ELF-1 (cell line): ENCODE measurements at places on chromosomes 2 and 18.

GRCh38 chr2:127642706-127643438 is 3.1 kb upstream of the GPR17 start:
- DNase-seq, result no peak

DNA sequence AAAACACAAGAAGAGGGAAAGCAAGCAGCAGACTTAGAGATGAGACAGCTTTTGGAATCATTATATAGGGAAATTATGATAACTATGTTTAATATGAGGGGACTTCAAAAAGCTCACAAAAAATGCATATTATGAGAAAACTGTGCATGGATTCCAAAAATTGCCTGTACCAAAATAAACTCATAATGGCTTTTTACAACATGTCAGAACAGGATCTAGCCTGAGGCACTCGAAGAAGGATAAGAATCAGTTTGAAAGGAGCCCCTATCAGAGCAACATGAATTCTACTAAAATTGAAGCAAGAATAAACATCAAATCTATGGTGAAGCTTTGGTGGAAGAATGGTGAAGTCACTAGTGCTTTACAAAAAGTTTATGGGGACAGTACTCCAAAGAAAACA is 187.4 kb downstream of the RDH14 start:
- DNase-seq, result no peak

DNA sequence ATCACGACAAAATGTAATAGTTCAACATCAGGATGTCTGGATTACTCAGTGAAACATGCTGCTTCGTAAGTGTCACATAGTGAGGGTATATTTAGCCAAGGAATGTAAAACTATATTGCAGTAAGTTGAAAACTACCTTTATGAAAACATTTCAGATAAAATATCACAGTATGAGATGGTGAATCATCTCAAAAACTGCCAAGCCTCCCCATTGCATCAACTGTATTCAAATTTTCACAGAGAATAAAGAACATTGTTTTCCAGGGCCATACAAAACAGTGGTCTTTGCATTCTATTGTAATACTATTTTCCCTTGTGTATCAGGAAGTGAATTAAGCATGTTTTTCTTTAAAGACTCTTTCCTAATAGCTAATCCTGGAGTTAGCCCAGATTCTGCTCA is 47.6 kb upstream of the MSTN start:
- DNase-seq, result no peak

DNA sequence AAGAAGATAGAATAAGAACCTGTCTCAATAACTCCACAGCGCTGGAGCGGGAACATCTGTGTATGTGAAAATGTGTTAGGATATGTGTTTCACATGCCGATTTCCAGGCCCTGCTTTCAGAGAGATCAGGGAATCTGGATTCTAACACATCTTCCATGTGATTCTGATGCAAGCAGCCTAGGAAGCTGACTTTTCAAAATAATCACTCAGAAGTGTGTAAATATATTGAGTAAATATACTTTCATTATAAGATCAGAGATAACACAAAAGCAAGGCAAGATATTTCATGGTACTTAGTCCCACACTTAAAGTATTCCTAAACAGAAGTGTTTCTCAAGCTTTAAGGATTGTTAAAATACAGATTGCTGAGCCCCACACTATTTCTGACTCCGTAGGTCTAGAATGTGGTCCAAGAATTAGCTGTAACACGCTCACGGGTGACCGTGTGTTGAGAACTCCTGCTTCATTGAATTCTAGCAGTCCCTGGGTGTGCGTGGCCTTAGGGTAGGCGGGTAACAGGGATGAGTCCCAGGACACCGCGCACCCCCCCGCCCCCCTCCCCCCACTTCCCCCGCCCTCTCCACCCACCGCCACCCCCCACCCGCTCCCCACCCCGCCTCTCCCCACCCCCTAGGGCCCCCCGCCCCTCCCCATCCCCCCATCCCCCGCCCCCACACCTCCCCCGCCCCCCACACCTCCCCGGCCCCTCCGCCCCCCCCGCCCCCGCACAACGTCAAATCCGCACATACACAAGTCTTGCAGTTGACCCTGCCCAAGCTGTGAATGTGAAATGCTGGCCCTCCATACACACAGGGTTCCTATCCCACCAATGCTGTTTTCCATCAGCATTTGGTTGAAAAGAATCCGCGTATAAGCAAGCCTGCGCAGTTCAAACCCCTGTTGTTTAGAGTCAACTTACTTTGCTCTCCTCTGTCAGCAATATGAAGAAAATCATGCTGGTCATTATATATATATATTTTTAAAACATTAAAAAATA is 94.2 kb upstream of the SLC39A10 start:
- no peak for DNase-seq

- DNase-seq, result peak; percentile 17
Observed at GRCh38 chr2:62966991-62967390, 83.6 kb upstream of the OTX1 start.

DNA sequence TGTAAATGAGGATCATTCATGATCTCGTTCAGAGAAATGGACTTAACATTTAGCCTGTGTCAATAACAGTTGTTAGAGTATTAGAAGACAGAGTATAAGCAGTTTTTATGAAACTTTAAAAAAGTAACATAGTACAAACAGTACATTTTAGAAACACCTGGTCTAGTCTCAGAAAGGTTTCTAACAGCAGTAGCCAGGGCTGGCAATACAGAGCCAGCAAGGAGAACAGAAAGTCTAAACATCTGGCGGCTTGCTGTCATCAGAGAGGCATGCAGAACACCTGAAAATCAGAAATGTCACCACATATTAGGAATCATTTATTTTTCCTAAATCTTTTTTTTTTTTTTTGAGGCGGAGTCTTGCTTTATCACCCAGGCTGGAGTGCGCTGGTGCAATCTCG is 50.1 kb downstream of the RPL31 start:
- no peak for DNase-seq

- DNase-seq, result no peak
Observed at GRCh38 chr2:37529830-37530415, 141.5 kb downstream of the CDC42EP3 start.

DNA sequence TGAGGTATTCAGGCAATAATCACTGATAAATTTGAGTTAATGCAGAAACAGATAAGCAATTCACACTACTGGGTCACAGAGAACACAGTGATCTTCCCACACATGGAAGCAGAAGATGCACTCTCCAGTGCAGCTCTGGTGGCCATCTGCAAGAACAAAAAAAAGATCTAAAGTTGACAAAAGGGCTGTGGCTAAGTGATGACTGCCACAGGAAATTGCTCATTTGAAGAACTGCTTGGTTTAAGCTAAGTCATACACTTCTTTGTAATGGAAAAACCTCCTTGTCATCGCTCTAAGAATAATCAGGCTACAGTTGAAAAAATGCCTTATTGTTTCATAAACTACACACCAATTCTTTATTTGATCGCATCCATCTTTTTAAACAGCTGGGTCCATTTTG is 115.1 kb downstream of the DTNB start:
- no peak for DNase-seq

DNA sequence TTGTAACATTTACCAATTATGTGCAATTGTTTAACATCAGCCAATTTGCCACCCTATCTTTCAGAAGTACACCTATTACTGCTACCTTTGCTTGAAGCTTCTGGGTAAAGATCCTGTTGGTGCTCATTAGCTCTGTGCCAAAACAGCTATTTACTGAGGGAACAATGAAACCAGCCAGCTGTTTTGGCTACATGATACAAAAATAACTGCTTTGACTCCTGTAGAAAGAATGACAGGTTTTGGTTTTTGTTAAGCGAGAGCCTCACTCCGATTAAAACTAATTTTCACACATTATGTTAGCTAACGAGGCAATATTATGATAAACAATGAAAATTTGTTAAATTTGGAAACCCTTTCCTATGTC is 907.0 kb downstream of the EPHA4 start:
- DNase-seq, result no peak

DNA sequence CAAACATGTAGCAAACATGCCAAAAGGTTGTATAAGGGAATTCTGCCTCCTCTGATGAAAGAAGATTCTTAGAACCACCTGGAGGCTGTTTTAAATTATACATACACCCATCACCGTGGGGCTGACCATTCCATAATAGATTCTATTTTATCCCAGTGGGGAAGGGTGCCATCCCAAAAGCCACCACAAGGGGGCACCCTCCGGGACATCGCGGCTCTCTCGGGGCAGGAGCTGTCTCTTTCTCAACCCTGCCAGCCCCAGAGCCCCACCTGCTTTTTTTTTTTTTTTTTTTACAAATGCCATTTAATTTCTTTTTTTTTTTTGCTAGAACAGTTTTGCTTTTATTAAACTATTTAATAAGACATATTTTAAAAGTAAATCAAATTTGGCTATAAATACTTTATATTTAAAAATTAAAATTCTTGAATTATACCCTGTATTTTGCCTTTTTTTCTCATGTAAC is 8.6 kb upstream of the MTCL1 start:
- peak; percentile 74 for DNase-seq

- no peak for DNase-seq
Observed at GRCh38 chr2:235538981-235539380, 45.1 kb downstream of the AGAP1 start.

DNA sequence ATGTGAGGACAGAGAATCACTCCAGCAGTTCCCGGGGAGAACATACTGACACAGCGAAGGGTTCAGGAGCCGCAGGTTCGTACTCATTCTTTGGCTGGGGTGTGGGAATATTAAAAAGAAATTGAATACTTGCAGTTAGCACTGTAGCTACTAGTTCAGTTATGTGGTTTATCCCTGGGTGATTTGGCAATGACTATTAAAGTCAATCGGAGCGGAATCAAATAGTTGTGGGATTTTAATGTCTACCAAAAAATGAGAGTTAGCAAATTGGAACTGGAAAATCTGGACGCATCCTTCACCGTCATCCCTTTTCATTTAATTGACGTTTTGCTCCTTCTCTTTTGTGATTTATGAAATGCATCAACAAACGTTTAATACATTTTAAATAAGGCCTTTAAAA is 50.8 kb downstream of the GBX2 start:
- no peak for DNase-seq

- DNase-seq, result no peak
Observed at GRCh38 chr18:80210312-80211083, 36.8 kb downstream of the PARD6G start.

DNA sequence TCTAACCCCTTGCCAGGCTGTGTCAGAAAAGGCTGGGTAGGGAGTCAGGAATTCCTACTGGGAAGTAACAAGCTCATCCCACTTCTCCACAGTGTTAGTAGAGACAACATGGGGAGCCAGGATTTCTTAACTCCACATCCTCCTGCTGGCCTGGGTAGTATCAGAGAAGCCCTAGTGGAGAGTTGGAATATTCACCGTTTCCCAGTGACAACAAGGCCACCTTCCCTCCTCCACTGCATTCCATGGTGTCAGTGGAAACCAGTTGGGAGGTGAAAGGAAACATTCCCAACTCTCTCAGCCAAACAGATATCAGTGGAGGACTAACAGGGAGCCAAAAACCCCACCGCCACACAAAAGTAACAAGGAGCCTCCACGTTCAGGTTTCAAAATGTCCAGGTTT is 41.2 kb downstream of the SRD5A2 start:
- peak; percentile 30 for DNase-seq

GRCh38 chr2:100739735-100740432 is 80.1 kb upstream of the NPAS2 start:
- no peak for DNase-seq

GRCh38 chr2:19574778-19575260 is 216.4 kb upstream of the OSR1 start:
- no peak for DNase-seq

DNA sequence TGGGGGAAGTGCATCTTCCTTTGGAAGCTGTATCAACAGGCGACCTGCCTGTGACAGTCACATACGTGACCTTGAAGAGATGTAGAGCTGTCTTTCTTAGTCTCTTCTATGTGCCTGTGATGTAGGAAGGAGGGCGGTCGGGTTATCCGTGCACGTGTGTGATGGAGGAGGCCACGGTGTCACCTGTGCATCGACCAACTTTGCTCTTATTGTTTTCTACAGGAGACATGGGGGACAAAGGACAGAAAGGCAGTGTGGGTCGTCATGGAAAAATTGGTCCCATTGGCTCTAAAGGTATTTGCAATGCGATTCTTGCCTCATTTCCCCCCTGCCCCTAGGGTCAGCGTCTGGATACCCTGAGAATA is 20.7 kb upstream of the ALLC start:
- no peak for DNase-seq

DNA sequence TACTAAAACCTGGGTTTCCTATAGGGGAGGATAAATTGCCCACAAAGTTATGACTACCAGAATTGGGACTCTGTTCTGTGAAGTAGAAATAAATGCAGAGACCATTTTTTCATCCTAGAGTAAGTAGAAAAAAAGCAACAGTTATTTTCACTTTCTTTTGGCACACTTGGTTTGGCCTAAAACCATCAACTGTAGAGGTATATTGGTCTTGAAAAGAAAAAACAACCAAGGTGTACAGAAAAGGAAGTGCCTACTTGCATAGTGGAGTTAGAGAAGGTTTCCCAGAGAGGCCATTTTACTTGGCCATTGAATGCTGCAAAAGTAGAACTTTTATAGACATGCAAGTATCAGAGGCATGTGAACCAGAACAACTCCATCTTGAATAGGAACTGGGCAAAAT is 89.4 kb upstream of the TACR1 start:
- no peak for DNase-seq

DNA sequence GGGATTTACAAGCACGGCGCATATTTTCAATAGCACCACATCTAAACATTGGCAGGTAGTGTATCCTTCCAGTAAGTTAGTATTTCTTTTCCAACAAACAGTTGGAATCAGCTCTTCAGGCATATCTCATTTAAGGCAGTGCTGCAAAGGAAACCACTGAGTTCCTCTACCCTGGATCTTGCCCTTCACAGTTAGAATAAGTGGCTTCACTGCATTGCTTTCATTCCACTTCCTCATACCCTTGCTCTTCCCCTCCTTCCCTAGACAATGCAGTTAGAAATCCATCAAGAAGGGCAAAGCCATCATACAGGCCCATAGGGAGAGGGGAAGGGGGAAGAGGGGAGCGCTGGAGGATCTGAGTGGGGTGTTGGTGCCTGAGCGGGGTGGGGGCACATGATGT is 173.7 kb downstream of the FBXO15 start:
- no peak for DNase-seq

DNA sequence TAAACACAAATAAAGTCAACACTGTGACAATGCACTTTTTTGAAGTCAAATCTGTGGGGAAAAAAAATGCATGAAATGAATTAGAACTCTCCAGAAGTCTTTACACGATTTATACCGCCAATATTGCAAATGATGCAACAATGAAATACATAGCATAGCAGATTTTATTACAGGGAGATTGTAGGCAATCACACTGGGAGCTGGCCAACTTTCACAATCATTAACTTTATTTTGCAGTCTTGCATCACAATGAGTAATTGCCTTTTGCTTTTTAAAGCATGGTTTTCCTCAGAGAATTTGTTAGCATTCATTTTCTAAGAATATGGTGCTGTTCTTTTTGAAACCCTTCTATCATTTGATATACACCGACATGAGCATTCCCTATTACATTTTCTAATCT is 366.4 kb upstream of the FSIP2 start:
- DNase-seq, result no peak
